ENCODE measurements at places on chromosomes 3 and 15.

DNA sequence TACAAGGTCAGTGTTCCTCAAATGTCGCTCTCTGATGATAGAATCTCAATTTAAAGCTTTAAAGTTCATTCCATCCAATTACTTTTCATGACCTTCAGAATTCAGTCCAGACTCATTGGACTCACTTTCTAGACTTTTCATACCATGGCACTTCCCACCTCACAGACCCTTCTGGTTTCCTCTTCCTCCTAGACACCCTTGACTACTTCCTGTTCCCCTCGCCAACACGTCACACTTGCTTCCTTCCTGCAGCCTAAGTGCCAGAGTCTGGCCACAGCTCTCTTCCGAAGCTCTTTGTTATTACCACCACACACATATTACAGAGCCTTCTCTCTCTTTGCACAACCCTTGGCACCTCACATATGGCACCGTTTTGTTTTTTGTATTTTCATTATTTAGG is 59.1 kb upstream of the UMPS start:
- no peak for DNase-seq

DNA sequence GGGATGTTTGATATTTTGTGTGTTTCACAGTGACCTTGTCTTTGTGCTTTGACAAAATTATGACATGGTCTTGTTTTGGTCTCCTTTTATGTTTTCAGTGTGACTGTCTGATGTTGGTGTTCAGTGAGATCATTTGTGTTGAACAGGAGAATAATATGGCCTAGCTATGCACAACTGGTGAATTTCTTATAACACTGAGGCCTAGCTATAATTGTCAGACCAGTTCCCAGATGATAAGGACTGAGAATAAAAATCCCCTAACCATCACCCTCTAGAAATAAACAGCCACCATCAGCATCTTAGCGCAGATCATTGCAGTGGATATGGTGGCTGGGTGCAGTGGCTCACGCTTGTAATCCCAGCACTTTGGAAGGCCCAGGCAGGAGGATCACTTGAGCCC is 66.8 kb upstream of the LIMD1 start:
- no peak for DNase-seq

- DNase-seq = no peak
Measured at GRCh38 chr15:70477750-70478250, 285.6 kb downstream of the UACA start.

DNA sequence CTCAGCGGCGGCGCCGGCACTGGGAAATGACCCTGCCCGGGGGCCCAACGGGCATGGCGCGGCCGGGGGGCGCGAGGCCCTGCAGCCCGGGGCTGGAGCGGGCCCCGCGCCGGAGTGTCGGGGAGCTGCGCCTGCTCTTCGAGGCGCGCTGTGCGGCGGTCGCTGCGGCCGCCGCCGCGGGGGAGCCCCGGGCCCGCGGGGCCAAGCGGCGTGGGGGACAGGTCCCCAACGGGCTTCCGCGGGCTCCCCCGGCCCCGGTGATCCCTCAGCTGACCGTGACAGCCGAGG is 172 bp downstream of the ITPKA start:
- DNase-seq = no peak

DNA sequence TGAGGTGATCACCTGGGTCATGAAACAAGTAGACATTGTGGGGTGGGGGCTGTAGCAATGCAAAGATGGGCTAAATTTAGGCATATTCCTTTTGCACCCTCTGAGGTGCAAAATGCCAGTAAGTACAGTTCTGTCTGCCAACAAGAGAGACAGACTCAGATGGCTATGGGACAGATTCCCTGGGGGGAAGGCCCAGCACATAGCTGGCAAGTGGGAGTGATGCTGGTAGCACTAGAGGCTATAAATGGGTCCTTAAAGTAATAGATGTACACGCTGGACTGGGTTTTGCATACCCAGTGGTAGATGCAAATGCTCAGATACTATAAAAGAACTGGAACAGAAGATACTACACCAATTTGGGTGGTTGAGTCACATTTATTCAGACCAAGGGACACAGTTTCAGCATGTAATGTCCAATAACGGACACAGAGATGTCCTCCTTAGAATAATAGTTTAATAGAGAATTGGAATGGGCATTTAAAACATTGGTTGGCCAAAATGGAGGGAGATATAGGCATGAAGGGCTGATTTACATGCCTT is 67.4 kb upstream of the RNU6-1 start:
- DNase-seq = no peak

DNA sequence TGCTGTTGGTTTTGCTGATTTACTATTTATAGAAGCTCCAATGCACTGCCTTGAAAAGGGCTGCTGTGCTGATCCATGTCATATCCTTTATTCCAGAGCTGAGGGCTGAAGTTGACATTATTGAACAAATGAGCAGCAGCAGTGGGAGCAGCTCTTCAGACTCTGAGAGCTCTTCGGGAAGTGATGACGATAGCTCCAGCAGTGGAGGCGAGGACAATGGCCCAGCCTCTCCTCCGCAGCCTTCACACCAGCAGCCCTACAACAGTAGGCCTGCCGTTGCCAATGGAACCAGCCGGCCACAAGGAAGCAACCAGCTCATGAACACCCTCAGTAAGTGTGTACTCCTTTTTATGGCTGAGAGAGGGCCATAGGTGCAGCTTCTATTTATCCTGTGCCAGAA is 8.8 kb downstream of the EAF1 start:
- DNase-seq = no peak

- DNase-seq = no peak
Measured at GRCh38 chr15:39510001-39510701, 70.7 kb upstream of the THBS1 start.

GRCh38 chr15:33370623-33371020 is 59.9 kb downstream of the RYR3 start:
- DNase-seq = no peak

DNA sequence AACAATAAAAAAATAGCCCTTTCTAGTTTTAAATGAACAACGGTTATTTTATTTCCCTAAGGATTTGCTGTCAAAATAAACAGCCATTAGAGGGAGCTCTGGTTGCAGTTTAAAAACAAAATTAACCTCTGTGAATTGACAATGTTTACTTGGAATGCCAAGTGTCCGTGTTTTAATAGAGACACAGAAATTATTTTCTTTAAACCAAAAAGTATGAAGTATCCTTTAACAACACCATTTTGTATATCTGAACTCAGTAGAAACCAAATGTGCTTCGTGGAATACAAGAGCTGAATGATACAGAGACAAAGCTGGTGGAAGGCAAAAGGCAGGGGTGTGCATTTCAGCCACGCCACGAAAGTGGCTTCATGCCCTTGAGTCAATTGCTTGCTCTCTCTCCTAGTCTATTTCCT is 74.4 kb downstream of the MOBP start:
- DNase-seq = peak; percentile 7

DNA sequence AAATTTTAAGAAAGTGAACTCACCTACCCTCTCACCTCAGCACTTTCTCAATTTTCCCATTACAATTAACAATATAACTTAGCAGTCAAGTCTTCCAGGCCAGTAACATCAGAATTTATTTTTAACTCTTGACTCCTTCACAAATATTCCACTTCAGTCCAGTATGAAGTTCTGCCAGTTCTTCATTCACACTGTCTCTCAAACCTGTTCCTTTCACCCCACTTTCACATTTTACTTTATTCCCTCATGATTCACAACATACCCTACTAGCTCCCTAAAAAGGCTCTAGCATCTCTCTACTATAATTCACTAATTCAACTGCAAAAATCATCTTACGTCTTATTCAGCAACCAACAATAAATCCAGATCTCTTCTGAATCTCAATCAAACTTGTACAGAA is 3.8 kb downstream of the GSK3B start:
- no peak for DNase-seq

DNA sequence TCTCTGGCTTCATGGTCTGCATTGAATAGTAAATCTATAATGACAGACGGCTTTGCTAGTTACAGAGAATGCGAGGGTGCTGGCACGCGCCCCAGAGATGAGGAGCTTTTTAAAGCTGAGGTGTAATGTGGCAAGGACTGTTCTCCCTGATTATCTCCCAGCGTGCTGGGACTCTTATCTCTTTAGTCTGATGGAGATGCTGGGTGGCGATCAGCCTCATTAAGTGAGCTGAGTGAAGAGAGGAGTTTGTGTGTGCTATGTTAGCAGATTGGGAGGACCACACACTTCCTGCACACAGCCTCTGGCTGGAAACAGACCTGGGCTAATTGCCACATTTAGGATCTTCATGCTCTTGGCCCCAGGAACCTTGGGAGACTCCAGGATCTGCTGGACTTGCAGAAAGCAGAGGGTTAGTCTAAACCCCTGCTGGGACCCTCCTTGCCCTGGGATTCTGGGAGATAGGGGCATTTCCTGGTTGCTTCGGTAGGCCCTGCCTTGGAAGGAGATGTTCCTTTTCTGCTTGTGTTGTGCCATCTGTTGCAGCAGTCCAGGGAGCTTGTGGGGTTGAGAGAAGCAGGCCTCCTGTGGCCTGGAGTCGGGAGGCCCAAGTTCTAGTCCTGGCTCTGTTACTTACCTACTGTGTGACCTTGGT is 15.0 kb downstream of the PDIA5 start:
- DNase-seq = no peak

DNA sequence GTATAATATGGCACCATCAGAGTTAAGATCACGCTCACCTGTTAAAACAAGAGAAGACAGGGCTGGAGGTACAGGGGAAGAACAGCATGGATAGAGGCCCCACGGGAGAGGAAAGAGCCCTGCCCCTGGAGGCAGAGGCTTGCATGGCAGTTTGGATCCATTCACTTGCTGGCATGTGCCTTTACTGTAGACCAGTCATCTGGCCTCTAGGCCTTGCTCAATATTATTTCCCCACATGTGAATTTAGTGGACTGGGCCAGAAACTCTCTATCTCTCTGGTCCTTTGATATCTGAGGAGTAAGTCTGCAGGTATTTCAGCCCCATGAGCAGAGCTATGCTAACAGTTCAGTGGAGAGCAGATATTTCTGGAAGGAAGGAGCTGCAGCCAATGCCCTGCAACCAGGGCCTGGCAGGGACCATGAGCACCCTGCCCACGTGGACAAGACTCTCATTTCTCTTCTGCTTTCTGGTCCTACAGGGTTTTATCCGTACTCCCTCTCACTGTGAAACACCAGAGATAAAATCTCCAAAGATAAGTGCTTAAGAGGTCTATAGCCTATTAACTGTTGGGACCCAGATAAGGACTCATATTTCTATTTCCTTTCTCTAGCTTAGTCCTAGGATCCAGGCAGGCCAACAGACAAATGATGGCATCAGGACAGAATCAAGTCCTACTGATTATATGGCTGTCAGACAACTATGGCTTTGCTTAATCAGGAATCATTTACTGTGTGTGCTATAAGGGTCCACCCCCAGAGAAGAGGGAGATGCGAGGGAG is 65.0 kb downstream of the CLDN11 start:
- no peak for DNase-seq

DNA sequence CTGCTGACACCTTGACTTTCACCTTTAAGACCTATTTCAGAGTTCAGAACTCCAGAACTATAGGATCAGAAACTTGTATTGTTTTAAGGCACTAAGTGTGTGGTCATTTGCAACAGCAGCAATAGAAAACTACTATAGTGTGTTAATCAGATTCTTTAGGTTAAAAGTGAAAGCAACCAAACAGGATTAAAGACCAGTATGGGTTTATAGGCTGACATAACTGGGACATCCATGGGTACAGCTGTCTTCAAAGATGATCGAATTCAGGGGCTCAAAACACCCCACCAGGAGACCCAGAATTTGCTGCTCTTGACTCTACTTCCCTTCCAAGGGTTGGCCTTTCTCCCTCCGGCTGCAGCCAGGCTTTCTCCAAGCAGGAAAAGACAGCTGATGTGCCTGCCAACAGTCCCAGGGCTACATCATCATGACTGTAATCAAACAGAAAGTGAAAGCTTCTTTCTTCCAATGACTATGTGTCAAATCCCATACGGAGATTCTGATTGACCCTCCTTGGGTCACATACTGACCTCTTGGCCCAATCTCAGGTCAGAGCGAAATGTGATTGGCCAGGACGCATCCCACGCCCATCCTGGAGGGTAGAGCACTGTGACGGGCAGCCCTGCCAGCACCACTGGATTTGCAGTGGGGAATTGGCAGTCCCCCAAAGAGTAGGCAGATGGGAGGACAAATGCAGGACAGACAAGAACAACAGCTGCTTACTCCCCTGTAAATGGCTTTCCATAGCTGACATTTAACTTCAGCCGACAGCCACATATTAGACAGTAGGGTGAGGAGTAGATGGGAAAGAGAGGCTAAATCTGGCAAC is 51.4 kb upstream of the RNF7 start:
- no peak for DNase-seq

DNA sequence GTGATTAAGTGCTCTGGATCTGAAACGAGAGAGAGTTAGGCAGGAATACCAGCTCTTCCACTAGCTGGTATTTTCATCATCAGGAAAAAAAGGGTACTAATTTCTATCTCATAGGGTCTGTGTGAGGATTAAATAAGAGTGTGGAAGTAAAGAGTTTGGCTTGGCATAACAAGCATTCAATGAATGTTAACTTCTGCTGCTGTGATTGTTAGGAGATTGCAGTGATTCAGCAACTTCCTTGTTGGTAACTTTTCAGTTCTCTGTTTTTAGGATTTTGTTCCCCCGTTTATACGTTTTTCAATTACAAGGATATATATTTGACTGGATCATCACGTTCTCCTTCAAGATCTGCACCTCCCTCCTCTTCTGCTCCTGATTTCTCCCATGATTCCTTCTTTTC is 65.9 kb upstream of the MYO5C start:
- no peak for DNase-seq

DNA sequence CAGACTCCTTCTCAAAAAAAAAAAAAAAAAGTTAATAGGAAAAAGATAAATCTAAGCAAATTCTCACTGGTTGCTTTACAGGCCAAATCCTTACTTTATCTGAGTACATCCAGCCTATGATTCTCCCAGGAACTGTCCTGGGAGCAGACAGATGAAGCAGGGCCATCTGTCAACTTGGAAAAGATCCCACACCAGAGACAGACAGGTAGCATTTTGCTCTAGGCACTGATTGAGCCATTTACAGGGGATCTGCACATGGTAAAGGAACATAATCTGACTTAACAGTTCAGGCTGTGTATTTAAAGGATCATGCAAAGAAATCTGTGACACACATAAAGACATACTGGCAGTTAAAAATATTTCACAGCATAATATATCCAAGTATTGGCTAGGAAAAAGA is 1006.5 kb downstream of the TBL1XR1 start:
- DNase-seq = no peak

GRCh38 chr3:15498431-15499214 is 22.9 kb downstream of the COLQ start:
- DNase-seq = no peak

GRCh38 chr3:187919048-187919447 is 173.8 kb upstream of the BCL6 start:
- no peak for DNase-seq

GRCh38 chr3:184685646-184686045 is 26.2 kb downstream of the MAGEF1 start:
- no peak for DNase-seq

GRCh38 chr3:77468626-77469020 is 428.7 kb downstream of the ROBO2 start:
- DNase-seq = no peak

All from NCI-H1417 (cell line).